ENCODE measurements at places on chromosomes 2 and 18.

DNA sequence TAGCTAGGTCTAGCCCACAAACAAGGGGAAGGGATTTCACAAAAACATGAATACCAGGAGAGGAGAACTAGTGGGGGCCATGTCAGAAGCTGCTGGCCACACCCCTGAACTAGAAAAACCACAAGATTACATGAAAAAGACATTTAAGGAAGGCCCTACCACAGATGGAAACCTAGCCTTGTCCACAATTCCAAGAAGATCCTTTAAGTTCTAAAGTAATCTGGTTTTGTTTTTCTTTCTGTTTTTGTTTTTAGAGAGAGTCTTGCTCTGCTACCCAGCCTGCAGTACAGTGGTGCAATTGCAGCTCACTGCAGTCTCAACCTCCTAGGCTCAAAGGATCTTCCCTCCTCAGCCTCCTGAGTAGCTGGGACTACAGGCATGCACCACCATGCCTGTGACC, 34.2 kb upstream of the CAB39 start:
- no peak for DNase-seq

GRCh38 chr18:715626-716025, 3.2 kb upstream of the ENOSF1 start:
- no peak for DNase-seq

GRCh38 chr2:78541088-78541450, 484.4 kb upstream of the REG3G start:
- no peak for DNase-seq

- DNase-seq = no peak
Measured at GRCh38 chr2:103364177-103364576, 602.3 kb downstream of the TMEM182 start.

GRCh38 chr2:31711737-31712136, 131.0 kb upstream of the SRD5A2 start:
- DNase-seq = no peak

DNA sequence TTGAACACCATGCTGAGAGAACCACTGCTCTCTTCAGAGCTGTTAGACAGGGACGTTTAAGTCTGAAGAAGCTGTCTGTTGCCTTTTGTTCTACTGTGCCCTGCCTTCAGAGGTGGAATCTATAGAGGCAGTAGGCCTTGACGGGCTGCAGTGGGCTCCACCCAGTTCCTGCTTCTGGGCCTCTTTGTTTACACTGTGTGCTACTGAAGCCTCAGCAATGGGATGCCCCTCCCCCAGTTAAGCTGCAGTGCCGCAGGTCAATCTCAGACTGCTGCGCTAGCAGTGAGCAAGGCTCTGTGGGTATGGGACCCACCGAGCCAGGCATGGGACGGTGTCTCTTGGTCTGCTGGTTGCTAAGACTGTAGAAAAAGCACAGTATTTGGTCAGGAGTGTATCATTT, 162.3 kb upstream of the NXPH2 start:
- no peak for DNase-seq

DNA sequence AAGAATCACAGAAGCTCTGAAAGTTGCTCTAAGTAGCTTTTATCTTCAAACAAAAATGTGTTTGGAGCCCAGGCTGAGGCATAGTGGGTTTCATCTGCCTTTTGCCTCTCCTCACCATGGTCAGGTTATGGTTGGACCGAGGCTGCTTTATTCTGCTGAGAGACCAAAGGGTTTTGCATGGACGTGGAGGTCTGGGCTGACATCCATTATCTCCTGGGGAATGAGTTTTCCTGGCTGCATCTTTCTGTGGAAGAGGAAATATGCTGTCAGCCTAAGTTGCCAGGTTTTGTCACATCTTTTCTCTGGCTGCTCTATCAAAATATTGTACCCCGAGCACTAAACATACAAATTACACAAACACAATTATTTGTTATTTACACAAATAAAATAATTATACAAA, 223.2 kb downstream of the LDLRAD4 start:
- DNase-seq = no peak

DNA sequence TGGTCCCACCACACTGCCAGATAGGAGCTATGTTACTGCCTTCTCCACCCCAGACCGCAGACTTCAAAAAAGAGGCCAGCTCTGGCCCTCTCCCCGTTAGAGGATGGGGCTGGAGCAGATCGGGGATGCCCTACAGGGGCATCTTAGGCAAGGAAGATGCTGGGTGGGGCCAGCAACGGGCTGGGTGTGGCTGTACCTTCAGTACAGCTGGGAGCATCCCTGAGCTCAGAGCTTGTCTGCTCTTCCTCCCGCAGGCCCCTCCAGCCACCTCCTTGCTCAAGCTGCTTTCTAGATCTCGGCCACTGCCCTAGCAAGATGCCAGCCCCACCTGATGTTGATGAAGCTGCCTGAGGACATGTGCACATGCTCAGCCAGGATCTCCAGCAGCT, 9.8 kb downstream of the PTPRN start:
- peak; percentile 13 for DNase-seq

GRCh38 chr2:206368933-206369569, 74.3 kb upstream of the ADAM23 start:
- DNase-seq = peak; percentile 25

DNA sequence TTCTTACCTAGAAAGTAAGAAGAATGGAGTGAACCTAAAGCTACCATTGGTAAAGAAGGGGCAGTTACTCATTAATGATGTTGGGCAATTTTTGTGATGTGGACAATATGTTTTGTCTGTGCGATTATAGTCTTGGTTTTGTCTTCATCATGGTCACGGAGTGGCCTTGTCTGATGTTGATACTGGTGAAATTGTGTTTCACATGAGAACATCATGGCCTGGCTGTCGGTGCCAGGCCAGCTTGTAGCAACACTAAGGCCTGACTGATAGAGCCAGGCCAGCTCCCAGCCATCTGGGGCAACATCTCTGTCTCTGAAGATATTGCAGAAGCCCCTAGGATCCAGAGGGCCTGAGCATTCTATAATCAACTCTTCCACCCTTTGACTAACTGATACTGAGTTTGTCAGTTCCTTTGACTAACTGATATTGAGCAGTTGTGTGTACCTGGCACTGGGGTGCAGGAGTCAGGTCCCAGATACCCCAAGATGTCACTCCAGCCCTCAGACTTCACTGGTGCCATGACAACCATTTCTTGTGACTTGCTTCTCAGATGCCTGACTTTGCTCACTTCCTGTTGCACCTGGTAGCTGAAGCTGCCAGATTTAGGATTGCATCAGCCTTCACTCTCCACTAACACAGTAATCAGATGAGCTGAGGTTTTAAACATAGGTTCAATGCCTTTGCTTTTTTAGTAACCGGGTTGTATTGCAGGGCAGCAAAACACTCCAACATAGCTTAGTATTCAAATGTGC, 62.5 kb downstream of the RPIA start:
- DNase-seq = peak; percentile 70

GRCh38 chr2:229728370-229728769, 14.0 kb upstream of the DNER start:
- no peak for DNase-seq

GRCh38 chr2:22907330-22907729, 477.6 kb upstream of the KLHL29 start:
- no peak for DNase-seq

- DNase-seq = no peak
Measured at GRCh38 chr2:223856584-223856983, 19.2 kb upstream of the AP1S3 start.

DNA sequence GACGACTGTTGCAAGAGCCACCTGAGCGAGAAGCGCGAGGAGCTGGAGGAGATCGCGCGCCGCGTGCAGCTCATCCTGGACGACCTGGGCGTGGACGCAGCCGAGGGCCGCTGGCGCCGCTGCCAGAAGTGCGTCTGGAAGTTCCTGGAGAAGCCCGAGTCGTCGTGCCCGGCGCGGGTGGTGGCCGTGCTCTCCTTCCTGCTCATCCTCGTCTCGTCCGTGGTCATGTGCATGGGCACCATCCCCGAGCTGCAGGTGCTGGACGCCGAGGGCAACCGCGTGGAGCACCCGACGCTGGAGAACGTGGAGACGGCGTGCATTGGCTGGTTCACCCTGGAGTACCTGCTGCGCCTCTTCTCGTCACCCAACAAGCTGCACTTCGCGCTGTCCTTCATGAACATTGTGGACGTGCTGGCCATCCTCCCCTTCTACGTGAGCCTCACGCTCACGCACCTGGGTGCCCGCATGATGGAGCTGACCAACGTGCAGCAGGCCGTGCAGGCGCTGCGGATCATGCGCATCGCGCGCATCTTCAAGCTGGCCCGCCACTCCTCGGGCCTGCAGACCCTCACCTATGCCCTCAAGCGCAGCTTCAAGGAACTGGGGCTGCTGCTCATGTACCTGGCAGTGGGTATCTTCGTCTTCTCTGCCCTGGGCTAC, 1.2 kb downstream of the KCNF1 start:
- no peak for DNase-seq

DNA sequence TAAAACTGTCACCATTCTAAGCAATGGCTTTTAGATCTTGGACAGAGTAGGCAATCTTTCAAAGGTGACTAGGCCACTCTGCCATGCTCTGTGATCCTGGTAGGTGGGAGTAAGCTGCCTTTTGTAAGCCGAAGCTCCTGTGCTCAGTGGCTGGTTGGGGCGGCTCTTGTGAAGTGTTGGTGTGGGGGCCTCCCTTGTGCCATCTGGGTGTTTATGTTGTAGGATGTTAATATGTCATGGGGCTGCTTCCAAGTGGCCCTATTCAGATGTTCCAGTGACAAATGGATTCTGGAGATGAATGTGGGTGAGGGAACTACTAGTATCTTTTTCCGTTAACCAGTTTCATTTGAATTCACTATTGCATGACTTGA, 116.8 kb upstream of the SPRED2 start:
- no peak for DNase-seq

DNA sequence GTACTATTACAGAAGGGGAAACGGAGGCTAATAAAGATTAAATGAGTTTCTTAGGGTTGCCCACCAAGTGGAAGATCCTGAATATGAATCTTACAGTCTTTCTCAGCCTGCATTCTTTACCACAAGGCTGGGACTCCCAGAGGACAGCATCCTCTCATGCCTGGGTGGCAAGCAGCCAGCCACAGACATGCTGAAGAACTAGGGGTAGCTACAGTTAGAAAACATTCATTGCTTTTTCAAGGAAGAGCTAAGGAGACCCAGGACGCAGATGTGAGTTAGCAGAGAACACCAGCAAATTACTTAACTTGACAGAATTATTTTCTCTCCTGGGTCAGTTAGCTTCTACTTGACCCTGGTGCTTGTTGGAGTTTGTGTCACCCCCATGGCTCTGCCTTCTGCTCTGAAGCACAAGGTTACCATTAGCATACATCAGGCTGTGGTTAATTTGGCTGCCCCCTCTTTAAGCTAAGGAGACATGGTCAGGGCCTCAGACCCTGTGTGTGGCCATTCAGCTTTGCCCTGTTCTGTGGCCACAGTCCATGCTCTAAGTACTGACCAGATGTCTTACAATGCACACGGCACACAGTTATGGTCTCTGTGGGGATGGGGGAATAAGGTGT, 132.3 kb upstream of the TNP1 start:
- no peak for DNase-seq

GRCh38 chr2:10204326-10205161, 82.0 kb downstream of the RRM2 start:
- DNase-seq = no peak

DNA sequence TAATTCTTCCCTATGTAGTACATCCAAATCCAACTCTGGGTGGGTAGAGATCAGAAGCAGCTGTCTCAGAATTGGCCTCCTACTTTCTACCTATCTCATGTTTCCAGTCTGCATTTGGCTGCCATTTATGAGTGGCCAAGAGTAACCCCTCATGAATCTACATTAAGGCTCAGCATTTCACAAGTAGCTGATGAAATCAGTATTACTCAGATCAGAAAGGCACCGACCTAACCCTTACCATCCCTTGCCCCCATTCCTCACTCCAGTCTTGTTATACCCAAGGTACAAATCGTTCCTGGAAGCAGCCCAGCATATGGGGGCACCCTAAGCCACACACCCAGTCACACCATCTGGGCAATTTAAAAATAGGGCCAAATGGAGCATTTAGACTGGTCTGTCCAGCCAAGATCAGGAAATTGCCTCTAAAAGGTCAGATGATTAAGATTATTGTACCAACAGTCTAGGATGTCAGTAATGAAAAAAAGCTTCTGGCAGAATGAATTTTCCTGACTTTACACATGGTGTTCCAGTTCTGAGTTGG, 37.1 kb downstream of the CD28 start:
- DNase-seq = no peak

GRCh38 chr2:28281739-28282138, 110.9 kb upstream of the FOSL2 start:
- DNase-seq = no peak

DNA sequence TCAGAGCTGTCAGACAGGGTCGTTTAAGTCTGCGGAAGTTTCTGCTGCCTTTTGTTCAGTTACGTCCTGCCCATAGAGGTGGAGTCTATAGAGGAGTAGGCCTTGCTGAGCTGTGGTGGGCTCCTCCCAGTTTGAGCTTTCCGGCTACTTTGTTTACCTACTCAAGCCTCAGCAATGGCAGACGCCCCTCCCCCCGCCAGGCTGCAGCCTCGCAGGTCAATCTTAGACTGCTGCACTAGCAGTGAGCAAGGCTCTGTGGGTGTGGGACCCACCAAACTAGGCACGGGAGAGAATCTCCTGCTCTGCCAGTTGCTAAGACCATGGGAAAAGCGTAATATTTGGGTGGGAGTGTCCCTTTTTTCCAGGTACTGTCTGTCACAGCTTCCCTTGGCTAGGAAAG, 86.5 kb downstream of the EFEMP1 start:
- no peak for DNase-seq

- peak; percentile 18 for DNase-seq
Measured at GRCh38 chr2:147045113-147045512, 799.7 kb upstream of the ACVR2A start.

DNA sequence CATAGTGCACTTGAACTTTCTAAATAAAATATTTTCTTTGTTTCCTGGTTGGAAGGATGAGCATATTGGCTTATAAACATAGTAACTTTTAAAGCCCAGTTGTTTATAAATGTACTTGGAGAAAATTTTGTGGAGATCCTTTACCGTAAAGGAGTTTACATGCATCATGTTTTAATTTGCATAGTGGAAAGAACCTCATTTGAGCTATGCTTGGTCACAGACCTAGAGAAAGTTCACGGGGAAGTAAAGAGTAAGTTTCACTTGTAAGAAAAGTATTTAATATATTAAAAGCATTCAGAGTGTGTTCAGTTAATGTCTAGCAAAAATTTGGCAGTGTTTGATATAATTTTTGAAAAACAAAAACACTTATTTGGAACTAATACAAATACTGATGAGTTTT, 45.3 kb downstream of the PIKFYVE start:
- DNase-seq = peak; percentile 77

- no peak for DNase-seq
Measured at GRCh38 chr2:212177724-212178123, 360.9 kb downstream of the ERBB4 start.

- DNase-seq = no peak
Measured at GRCh38 chr2:229270551-229271410, at the start of gene PID1. Gene PID1 (minus strand): TSS chr2:229271287. CDS start chr2:229271043, 244 bp downstream.

DNA sequence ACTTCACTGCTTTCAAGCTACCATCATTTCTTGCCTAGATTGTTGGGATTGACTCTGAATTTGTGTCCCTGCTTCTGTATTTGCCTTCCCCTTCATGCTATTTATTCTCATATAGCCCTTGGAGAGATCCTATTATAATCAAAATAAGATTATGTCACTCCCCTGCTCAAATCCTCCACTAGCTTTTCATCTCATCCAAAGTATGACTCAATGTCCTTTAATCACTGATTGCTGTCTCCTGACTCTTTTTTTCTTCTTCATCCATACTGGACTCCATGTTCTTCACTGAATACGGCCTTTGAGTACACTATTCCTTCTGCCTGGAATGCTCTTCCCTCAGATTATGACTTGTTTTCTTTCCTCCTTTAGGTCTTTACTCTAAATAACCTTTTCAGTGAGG, 5.0 kb downstream of the RBKS start:
- no peak for DNase-seq

Measured in B cell (primary cell).